ENCODE measurements at places on chromosomes 2 and 18.

DNA sequence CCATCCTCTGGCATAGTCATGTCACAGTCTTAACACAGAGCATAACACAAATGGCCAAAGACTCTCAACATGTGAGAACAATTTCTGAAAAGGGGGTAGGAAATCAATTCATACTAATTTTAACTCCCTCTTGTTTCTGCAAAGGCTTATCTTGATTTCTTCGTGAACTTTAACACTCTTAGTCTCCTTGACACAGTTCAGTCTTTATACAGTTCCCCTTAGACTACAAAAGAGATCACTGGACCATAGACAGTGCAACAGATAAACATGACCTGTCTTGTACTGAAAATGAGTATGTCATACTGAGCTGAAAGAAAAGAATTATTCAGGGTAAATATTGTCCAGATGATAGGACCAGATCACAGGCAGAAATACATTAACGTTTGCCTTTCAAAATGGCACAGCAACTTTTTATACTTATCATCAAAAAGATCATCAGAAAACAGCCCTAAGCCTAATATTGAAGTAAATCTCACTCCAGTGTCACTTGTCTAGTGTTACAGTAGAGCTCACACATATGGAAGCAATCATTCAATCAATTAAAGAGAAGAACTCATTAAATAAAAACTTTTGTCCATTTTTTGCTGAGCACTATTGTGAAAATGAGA is 56.4 kb upstream of the VRK2 start:
- no peak for DNase-seq

GRCh38 chr18:4125224-4125623 is 329.9 kb downstream of the DLGAP1 start:
- DNase-seq = no peak

DNA sequence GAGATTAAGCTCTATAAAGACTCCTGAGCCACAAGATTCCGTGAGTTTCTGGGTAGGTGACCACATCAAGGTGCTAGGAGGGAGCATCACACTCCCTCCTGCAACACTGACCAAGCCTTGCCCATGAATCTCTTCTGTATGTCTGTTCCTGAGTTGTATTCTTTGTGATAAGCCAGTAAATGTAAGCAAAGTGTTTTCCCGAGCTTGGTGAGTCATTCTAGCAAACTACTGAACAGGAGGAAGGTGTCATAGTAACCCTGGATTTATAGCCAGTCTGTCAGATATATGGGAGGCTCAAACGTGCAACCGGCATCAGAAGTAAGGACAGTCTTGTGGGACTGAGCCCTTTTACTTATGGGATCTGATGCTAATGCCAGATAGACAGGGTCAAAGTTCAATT is 346.1 kb upstream of the KYNU start:
- no peak for DNase-seq

DNA sequence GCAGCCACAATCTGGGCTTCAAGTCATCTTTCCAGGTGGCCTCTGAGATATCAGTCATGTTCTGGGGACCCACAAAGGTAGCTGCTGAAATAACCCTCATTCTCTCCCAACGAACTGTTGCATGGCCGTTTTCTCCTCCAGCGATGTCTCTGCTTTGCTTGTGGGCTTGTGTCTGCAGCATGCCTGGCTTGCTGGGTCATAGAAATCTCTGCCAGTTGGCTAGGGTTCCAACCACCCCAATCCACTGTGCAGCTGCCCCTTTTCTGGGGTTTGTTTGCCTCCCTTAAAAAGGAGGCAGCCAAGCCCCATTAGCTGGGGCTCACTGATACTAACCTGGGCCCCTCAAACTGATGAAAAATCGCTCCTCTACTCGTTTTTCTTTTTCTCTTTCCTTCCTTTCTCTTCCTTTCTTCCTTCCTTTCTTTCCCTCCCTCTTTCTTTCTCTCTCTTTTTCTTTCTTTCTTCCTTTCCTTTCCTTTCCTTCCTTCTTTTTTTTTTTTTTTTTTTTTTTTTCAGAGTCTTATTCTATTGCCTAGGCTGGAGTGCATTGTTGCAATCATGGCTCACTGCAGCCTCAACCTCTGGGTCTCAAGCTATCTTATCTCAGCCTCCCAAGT is 680.0 kb downstream of the EPHA4 start:
- DNase-seq = no peak

- DNase-seq = no peak
Observed at GRCh38 chr2:96493072-96493471, 12.1 kb downstream of the NEURL3 start.

DNA sequence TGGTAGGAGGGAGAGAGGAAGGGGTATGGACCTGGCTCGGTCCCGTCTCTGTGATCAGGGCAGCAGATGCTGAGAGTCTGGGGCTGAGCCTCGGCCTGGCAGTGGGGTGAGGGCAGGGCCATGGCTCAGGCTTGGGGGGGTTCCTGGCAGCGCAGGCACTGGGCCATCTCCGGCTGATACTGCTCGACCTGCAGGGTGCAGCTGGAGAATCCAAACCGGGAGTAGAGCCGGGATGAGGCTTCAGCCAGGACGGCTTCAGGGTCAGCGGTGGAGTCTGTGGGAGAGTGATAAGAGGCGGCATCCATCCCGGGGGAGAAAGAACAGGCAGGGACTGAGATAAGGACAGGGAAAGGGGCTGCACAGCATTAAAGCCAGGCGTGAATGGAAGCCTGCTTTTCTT is 7.7 kb downstream of the SLC30A3 start:
- DNase-seq = no peak

DNA sequence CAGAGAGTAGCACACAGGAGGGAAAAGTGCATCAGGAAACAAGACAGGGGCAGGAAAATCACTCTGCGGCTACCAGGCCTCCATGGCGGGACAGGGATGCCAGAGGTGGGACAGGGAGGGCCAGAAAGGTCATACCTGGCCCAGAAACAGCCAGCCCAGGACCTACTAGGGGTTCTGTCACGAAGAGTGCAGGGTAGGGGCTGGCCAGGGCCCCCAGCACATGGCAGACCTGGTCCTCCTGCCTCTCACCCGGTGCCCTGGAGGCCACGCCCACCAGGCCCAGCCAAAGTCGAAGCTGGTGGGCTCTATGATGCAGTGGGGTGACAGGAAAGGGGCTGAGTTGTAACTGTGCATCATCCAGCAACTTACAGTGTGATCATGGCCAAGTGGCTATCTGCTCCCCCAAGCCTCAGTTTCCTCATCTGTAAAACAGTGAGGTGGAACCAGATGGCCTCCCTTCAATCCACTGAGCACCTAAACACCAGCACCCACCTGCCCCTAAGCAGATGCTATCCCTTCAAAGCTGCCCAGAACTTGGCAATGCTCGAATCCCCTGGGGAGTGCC is 10.6 kb downstream of the CYP26B1 start:
- no peak for DNase-seq

DNA sequence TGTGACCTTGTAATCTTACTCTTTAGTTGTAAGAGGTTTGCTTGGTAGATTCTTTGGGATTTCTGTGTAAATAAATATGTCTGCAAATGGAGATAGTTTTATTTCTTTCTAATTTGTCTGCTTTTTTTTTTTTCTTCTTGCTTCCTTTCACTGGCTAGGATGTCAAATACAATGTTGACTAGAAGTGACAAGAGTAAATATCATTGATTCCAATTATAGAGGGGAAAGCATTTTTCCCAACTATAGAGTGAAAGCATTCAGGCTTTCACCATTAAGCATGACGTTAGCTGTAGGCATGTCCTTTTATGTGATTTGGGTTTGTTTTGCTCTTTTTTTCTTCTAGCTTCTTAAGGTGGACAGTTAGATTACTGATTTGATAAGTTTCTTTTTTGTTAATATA is 191.5 kb downstream of the MCFD2 start:
- no peak for DNase-seq

DNA sequence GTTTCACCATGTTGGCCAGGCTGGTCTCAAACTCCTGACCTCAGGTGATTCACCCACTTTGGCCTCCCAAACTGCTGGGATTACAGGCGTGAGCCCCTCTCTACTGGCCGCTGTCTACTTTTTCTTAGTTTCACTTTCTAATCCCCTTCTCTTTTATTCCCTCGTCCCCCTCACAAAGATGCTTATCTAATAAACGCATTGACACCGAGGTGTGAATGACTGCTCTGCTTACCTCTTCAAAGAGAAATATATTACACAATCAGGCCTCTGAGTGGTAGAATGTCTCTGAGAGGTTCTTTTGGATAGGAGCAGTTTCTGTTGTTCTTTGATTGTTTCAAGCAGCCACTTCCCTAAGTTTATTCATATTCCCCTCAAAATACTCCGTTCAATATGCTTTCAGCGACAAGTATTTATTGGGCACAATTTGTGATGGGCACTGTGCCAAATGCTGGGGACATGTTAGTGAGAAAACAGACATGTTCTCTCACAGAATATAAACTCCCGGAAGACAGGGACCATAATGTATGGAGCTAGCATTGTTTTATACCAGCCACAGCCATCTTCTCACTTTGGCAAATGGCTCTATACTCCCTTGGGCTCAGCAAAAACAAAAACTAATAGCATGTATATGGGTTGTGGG is 34.7 kb upstream of the RAPH1 start:
- no peak for DNase-seq

GRCh38 chr2:107801498-107801897 is 25.2 kb upstream of the RGPD4 start:
- no peak for DNase-seq

- no peak for DNase-seq
Observed at GRCh38 chr2:172560721-172561120, 4.8 kb downstream of the PDK1 start.

DNA sequence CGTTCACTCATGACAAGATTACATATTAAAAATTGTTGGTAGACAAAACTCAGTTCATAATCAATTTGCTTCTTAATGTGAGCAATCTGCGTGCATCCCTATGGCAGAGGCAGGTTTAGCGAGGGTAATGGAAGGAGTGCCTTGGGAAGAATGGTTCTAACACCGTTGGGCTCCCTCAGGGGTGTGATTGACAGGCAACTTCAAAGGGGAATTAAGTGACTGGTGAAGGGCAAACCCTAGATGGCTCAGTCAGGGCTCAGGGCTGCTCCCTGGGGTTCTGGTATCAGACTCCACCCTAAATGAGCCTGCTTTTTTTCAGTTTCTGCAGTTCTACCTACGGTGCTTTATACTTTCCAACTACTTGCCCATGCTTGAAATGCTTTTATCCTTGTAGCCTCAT is 419.5 kb upstream of the CELF4 start:
- no peak for DNase-seq

DNA sequence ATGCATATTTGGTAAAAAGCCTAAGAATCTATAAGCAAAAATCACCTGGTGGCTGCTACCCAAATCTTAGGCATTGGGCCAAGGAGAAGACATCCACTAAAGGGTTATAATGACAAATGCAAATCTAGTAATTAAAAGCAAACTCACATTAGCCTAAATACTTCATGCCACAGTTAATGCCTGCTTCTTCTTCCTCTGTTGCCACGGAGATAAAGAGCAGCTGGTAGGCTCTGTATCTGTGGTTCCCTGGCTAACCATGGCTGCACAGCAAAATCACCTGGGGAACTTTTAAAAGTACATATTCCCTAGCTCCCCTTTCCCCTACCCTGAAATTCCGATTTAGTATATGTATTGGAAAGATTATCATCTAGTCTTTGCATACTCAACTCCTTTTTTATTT is 114.3 kb downstream of the LNPK start:
- DNase-seq = no peak

DNA sequence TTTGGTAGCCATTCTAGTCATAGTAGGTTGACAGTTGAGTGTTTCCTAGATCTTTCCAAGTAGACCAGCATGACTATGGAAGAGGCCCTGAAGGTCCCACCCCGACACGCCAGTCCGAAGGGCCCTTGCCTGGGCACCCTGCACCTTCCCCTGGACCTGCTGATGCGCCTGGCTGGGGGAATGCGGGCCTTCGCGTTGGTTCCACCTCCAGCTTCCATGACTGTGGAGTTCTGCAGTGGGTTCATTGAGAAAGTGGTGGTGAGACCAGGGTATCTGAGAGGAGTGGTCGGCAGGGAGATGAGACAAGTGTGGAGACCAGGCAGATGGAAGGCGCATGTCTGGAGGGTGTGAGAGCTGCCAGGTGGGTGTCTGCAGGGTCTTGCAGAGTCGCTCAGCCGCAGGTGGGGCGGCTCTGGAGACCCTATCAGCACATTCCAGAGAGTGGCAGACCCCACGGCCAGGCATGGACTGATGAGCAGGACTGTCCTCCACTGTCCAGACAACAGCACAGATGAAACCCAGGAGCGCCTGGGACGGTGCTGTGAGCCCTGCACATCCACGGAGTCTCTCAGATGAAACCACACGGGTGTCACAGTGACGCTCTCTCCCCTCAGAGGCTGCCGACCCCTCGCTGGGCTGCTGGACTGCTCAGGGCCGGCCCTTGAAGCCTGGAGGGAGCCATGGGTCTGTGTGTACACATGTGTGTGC is 182.5 kb upstream of the HDAC4 start:
- no peak for DNase-seq

GRCh38 chr2:101361121-101361520 is 26.2 kb downstream of the CREG2 start:
- DNase-seq = no peak

GRCh38 chr2:168521053-168521741 is 65.1 kb downstream of the CERS6 start:
- no peak for DNase-seq

DNA sequence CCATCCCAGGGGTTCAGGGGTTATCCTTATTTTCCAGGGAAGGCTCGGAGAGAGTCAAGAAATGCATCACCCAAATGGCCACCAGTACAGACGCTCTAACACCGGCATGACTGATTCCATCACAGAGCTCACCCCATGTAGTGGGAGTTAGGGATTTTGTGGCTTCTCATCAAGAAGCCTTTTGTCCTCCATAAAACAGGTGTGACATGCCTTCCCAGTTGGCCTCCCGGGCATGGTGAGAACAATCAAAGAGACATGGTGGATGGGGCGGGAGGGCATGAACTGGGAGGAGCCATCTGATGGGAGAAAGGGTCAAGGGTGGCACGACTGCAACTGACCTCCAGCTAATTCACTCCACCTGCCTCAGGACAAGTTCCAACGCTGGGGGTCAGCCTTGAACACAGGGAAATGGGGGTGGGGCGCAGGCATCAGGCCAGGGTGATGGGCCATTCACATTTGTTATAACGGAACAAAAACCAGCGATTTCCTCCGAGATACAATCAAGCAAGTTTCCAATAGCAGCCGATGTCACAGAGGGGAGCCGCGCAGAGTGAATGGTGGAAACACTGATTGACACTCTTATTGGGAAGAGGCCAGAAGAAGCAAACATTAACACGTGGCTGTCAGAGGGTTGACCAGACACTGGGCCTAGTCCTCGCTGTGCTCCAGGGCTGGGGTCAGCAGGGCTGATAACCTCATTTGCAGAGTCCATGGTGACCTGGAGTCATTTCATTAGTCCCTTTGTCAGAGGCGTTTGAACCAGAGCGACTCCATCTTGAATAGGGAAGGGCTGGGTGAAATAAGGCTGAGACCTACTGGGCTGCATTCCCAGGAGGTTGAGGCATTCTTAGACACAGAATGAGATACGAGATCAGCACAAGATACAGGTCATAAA is 80.5 kb upstream of the HPCAL1 start:
- DNase-seq = no peak
